ENCODE measurements at places on chromosomes 6 and 20. TPM values are rescaled to one million over a fixed set of nuclear protein-coding genes. Genes with fewer than 3 reads are reported as not detected.

TXLNB gene
- 0.52 TPM for total RNA-seq

TMC2 gene
- total RNA-seq: not detected

CLPSL1 gene
- not detected for total RNA-seq

TINAG gene
- total RNA-seq: not detected

PCED1A gene
- total RNA-seq: 45.8 TPM

- H3K4me3 ChIP-seq: no peak overlapping the region
- peaks cover 3% of the 10 kb centered on the region for H3K36me3 ChIP-seq
- H3K4me1 ChIP-seq: peaks cover 11% of the 10 kb centered on the region
- H3K27me3 ChIP-seq: peaks cover 15% of the 10 kb centered on the region
- DNase-seq: no peak
Observed at GRCh38 chr6:41222045-41222444, 6.1 kb upstream of the TREML4 start.

GRCh38 chr20:35434085-35435005, 3.7 kb downstream of the GDF5 start:
- H3K4me3 ChIP-seq: no peak overlapping the region
- no peaks in the 10 kb centered on the region for H3K36me3 ChIP-seq
- H3K27ac ChIP-seq: no peak overlapping the region

DNA sequence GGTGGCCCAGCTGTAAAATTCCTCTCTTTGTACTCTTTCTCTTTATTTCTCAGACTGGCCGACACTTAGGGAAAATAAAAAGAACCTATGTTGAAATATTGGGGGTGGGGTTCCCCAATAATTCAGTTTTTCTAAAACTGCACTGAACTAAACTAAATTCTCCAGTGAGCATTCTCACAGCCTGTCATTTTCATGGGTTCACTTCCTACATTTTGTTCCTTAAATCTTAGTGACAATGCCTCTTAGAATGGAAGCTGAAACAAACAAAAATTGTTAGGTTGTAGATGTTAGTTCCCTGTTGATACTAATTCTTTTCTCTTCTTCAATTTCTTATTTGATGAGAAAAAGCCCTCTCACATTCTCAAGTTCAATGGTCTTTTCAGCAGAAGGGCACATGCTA, 35.8 kb upstream of the IFNGR1 start:
- H3K27ac ChIP-seq: no peak overlapping the region
- no peak for DNase-seq
- no peak overlapping the region for H3K4me3 ChIP-seq
- no peaks in the 10 kb centered on the region for H3K27me3 ChIP-seq

DNA sequence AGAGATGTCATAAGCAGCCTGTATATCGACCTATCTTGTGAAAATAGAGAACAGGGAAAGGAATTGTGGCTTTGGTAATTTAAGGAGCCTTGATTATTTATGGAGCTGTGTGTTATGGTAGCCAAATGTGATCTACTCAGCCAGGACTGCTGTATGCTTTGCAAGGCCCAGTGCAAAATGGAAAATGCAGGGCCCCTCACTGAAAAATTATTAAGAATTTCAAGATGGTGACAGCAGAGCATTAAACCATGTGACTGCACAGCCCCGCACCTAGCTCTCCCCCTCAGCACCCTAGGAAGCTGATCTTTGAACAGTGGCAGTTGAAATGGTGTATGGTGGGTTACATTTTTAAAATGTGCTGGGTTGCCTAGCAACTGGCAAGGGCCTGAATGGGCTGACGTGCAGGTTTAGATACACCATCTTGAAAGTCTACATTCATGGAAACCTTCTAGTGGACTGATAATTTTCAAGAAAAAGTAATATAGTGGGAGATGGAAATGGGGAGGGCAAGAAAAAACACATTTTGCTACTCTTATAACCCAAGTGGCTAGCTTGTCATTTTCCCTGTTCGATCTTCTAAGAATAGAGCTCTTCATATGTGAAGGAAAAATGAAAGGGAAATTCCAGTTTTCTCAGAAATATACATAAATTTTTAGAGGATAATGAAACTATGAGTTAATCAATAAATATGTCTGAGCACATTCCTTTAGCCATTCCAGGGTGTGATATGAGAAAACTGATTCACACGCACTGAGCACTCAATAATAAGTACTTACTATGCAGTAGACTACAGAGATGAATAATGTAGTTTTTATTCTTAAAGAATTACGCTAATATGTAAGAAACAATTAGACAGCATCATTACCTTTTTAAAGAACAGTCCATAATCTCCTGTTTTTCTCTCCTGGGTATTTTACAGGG, 208.0 kb downstream of the ARHGAP18 start:
- peaks cover 10% of the 10 kb centered on the region for H3K4me1 ChIP-seq
- DNase-seq: no peak
- H3K36me3 ChIP-seq: peaks cover 2% of the 10 kb centered on the region
- no peak overlapping the region for H3K4me3 ChIP-seq
- no peak overlapping the region for H3K27ac ChIP-seq

DNA sequence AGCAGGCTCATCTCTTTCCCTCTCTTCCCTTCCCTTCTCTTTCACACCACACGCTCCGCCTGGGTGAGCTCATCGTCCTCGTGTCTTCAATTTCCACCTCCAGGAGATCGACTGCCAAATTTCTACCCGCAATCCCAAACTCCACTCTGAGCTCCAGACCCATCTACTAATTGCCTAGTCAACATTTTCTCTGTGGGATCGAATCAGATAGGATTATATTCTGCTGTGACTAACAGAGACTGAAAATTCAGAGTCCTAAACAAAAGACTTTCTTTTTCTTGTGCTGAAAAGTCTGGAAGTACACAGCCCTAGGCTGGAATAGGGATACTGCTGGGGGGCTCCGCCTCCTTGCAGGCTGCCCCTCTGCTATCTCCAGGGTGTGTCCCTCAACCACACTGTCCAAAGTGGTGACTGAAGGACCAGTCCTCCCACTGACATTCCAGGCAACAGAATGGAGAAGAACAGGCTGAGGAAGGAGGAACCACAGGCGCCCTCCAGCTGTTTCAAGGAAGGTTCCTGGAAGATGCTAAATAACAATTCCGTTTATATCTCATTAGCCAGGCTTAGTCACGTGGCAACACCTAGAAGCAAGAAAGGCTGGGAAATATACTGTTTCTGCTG, 5.0 kb upstream of the HSPA12B start:
- no peak overlapping the region for H3K4me3 ChIP-seq
- H3K4me1 ChIP-seq: peaks cover 9% of the 10 kb centered on the region
- peaks cover 13% of the 10 kb centered on the region for H3K36me3 ChIP-seq
- no peak overlapping the region for H3K27ac ChIP-seq

DNA sequence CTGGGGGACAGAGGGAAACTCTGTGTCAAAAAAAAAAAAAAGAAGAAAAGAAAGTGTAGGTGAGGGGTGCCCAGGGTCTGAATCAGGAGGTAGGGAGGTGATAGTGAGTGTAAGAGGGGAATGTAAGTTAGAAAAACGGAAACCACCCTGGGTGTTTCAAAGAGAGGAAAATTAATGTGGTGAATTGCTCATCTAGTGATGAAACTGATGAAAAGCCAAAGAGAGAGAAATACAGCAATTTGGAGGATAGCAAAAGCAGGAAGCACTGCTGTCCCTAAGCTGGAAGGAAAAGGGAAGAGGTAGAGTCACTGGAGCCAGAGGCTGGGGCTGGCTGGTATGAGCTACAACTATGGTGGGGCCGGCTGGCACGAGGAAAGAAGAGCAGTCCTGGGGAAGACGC, 85.0 kb upstream of the CEP85L start:
- peak overlapping the region; percentile 80 for H3K27ac ChIP-seq
- H3K36me3 ChIP-seq: peaks cover 5% of the 10 kb centered on the region
- H3K4me3 ChIP-seq: no peak overlapping the region
- H3K27me3 ChIP-seq: peaks cover 19% of the 10 kb centered on the region

- no peaks in the 10 kb centered on the region for H3K4me1 ChIP-seq
- no peak overlapping the region for H3K27ac ChIP-seq
- no peak for DNase-seq
- no peaks in the 10 kb centered on the region for H3K27me3 ChIP-seq
- no peak overlapping the region for H3K4me3 ChIP-seq
- H3K36me3 ChIP-seq: no peaks in the 10 kb centered on the region
Observed at GRCh38 chr20:11795071-11795615, 122.5 kb upstream of the BTBD3 start.

DNA sequence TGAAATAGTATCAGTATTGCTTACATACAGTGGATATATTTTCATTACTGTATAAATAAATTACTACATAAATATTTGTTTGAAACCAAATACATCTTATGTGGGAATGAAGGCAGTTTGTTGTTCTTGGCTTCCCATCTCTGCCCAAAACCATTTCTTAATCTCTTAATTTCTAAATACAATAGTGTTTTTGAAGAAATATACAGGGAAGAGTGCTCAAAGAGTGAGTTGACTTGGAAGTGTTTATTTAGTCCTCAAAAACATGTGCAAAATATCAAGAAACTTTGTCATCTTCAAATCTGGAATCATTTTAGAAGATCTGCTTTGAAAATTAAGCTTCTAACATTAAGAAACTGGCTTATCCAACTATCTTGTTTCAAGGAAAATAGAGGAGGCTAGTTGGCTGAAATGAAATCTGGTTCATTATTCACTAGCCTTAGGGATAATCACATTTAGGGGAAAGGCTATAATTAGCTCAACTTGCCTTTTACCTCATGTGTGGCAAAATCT, 259.8 kb upstream of the FLRT3 start:
- no peaks in the 10 kb centered on the region for H3K36me3 ChIP-seq
- no peak overlapping the region for H3K27ac ChIP-seq
- H3K4me1 ChIP-seq: no peaks in the 10 kb centered on the region
- no peak for DNase-seq
- H3K27me3 ChIP-seq: no peaks in the 10 kb centered on the region

DNA sequence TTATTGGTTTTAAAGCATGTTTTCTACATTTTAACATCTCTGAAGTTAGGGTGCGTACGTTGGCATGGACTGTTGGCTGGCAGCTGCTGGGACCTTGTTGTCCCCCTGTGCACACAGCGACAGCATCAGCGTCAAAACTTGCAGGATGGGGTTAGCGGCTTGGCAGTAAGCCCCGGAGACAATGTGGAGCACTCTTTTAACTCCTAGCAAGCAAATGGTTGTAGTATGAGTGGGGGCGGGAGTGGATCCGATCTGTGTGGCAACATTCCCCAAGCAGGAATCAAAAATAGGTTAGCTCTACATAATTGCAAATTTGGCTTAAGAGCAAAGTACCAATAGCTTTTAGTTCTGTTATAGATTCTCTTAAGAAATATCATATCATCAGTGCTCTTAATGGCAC, 70.1 kb downstream of the NRN1 start:
- peaks cover 42% of the 10 kb centered on the region for H3K27me3 ChIP-seq
- H3K36me3 ChIP-seq: no peaks in the 10 kb centered on the region

- H3K36me3 ChIP-seq: peaks cover 3% of the 10 kb centered on the region
- peaks cover 13% of the 10 kb centered on the region for H3K4me1 ChIP-seq
- H3K27me3 ChIP-seq: no peaks in the 10 kb centered on the region
- no peak overlapping the region for H3K4me3 ChIP-seq
Observed at GRCh38 chr6:87714093-87714842, 12.2 kb upstream of the AKIRIN2 start.

DNA sequence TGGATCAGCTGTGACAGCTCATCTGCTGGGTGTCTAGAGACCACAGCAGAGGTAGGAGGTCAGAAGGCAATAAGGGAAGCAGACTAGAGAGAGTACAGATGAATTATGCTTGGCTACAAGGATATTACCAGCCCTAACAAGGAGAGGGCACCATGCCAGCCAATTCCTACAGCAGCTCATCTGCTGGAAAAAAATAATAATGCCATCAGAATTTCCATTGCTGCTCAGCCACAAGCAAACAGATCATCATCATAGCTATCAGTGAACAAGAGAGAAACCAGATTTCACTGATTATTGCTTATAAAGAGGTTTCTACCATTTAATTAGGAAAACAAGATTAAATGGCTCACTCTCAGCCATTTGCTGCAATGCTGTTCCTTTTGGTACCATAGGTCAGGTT, 66.5 kb downstream of the PSMG4 start:
- peaks cover 6% of the 10 kb centered on the region for H3K4me1 ChIP-seq
- DNase-seq: no peak
- H3K27ac ChIP-seq: peak overlapping the region; percentile 74
- H3K27me3 ChIP-seq: no peaks in the 10 kb centered on the region
- H3K36me3 ChIP-seq: no peaks in the 10 kb centered on the region
- H3K4me3 ChIP-seq: no peak overlapping the region

DNA sequence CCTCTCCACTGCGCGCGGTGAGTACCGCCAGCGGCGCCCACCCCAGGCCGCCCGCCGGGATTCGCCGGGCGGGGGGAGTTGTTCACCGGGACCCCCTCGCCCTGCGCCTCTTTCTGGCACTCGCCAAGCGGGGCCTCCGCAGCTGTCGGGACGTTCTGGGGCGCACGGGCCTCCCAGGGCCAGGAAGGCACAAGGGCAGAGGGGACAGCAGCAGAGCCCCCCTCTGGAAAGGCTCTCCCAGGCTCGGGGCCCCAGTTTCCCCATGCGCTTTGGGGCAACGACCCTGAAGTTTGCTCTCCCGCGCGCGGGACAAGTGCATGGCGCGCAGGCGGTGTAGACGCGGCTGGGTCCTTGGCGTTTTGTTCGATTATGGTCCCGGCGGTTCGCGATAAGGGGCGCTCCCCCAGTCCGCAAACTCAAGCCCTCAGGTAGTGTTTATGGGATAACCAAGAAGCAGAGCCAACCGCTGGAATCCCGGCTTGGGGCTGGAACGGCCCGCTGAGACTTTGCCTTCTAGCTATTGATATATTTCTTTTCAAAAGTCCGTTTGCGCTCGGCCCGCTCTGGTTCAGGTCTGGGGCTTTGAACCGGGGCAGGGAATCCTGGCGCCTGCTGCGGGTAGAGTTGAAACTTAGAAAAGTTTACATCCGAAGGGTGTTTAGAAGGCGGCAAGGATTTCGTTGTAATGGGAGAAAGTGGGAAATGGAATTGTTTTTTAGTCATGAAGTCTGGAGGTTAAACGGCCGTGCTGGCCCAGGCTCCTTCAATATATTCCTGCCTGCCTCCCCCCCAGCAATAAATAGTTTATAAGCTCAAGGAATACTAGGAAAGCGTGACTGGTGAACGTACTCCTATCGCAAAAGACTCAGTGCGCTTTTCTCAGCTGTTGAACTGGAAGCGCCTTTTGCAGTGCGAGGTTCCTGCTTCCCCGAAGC, 595 bp downstream of the EYA2 start:
- DNase-seq: no peak
- H3K36me3 ChIP-seq: peaks cover 6% of the 10 kb centered on the region
- no peak overlapping the region for H3K27ac ChIP-seq

DNA sequence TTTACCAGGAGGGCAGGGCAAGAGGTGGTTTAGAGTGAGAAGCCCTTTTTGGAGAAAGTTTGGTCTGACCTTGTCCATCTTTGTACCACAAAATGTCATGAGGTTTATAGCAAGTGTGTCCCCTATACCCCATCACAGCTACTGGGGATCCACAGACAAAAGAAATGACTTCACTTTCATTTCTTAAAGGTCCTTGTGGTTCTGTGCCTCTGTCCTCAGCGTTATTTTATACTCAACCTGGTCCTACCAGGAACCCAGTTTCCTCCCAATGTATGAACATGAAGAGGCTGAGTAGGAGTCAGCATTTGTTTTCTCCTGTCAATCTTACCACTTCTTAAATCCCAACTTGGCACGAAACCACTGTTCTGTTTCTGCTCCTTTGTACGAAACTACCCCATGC, 157.6 kb downstream of the NFATC2 start:
- H3K4me1 ChIP-seq: peaks cover 26% of the 10 kb centered on the region
- no peak for DNase-seq
- no peak overlapping the region for H3K4me3 ChIP-seq
- no peaks in the 10 kb centered on the region for H3K27me3 ChIP-seq

Measured in T-helper 17 cell (primary cell).